Thoracic aorta (tissue), 2 donors: ENCODE measurements at places on chromosomes 2 and 18. TPM values are rescaled to one million over a fixed set of nuclear protein-coding genes. Genes with fewer than 3 reads are reported as not detected.

The VAMP8 gene
- total RNA-seq = 34.9 TPM

DNA sequence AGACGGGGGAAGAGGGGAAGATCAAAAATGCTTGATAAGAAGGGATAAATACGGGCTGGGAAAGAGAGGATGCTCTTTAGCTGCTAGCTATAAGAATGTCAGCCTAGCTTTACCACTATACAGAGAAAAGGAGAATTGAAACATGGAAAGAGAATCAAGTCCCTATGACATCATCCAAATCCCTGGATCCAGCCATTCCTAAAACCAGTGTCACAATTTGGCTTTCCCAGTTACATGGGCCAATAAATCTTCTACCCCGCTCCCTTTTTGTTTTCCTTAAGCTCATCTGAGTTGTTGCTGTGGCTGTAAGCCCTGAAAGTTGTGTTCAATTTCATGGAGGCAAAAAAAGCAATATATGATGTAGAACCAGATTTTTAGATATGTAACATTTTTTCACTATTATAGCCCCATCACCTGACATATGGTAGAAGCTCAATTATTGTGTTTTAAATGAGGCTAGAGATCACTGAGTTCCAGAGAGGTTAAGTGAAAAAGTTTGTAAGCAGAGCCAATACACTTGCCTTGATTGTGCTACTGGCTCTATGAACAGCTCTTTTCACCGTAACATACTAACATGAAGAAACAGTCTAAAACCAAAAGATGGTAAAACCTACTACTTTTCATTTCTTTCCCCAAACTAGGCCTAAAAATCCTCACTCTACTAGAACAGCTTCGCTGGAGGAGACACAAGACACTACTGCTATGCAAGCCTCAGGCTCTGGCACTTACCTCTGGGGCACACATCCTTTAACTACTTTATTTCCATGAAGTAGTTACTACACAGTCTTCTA, 4.3 kb downstream of the HNRNPLL start:
- H3K27ac ChIP-seq = peak overlapping the region; percentile 35
- H3K4me3 ChIP-seq = peak overlapping the region; percentile 20
- no peaks in the 10 kb centered on the region for H3K36me3 ChIP-seq
- no peak for DNase-seq
- no peaks in the 10 kb centered on the region for H3K27me3 ChIP-seq
- H3K4me1 ChIP-seq = peaks cover 45% of the 10 kb centered on the region

- no peaks in the 10 kb centered on the region for H3K4me1 ChIP-seq
- H3K27ac ChIP-seq = no peak overlapping the region
- H3K36me3 ChIP-seq = no peaks in the 10 kb centered on the region
- no peaks in the 10 kb centered on the region for H3K27me3 ChIP-seq
- DNase-seq = no peak
- H3K4me3 ChIP-seq = no peak overlapping the region
These were observed 10.0 kb downstream of the FHOD3 start for GRCh38 chr18:36307513-36307912.

DNA sequence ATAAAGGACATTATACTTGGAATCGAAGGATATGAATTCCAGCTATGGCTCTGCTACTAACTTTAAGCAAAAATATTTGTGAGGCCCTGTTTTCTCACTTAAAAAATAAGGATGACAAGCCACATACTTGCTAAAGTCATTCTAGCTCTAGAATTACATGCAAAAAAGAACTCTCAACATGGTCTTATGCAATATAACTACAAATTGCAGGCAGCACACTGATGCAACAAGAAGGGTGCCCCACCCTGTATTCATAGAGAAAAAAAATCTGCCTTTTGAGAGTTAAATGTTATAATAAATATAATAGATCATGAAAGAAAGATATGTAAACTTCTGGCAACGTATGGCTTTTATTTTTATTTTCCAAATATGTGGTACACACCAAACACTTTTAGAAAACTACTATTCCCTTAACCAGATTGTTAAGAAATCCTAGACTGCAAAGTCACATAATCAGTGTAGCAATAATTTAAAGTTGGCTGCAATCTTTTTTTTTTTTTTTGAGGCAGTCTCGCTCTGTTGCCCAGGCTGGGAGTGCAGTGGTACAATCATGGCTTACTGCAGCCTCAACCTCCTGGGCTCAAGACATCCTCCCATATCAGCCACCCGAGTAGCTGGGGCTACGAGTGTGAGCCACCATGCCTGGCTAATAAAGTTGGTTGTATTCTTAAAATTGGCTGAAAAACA, 40.2 kb upstream of the WDSUB1 start:
- peaks cover 13% of the 10 kb centered on the region for H3K36me3 ChIP-seq
- H3K27ac ChIP-seq = no peak overlapping the region
- no peaks in the 10 kb centered on the region for H3K27me3 ChIP-seq
- no peak overlapping the region for H3K4me3 ChIP-seq
- DNase-seq = no peak

- H3K36me3 ChIP-seq = no peaks in the 10 kb centered on the region
- DNase-seq = no peak
- H3K27ac ChIP-seq = no peak overlapping the region
- no peak overlapping the region for H3K4me3 ChIP-seq
- peaks cover 7% of the 10 kb centered on the region for H3K4me1 ChIP-seq
These were observed 206.7 kb downstream of the ZFP36L2 start for GRCh38 chr2:43019536-43020183.
